ENCODE measurements at places on chromosomes 5 and 9.

GRCh38 chr5:90410178-90410762 is 714 bp upstream of the CETN3 start:
- DNase-seq = no peak

GRCh38 chr5:146529984-146530383 is 14.0 kb upstream of the GPR151 start:
- no peak for DNase-seq

- DNase-seq = no peak
Measured at GRCh38 chr9:122900791-122901190, 4.4 kb downstream of the RC3H2 start.

GRCh38 chr5:62354028-62354874 is 48.2 kb downstream of the KIF2A start:
- no peak for DNase-seq

DNA sequence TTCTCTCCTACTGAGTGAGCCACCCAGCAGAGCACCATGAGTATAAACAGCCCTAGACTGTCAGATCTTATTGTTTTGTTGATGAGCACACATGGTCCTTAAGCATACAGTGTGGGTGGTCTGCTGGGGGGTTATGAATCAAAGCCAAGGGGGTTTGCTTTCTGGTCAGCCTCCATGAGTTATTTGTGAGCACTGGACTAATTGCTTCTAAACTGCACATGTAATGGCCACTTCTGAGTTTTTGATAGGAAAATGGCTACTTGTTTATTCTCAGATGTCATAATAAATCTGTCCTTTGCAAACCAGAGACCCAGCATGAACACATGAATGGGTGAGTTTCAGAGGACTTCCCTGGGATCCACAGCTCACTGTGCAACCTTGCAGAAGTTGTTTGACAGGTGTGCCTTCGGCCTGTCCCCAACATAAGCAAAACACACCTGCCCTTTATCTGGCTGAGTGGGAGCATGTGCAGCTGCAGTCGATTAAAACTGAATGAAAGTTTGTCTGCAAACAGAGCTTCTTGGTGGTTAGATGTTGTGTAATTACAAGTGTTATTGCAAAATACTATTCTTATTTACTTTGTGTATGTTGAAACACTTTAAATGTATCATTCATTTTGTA is 35.9 kb downstream of the MAMDC2 start:
- no peak for DNase-seq

GRCh38 chr5:140109018-140109758 is 4.7 kb upstream of the PURA start:
- no peak for DNase-seq

DNA sequence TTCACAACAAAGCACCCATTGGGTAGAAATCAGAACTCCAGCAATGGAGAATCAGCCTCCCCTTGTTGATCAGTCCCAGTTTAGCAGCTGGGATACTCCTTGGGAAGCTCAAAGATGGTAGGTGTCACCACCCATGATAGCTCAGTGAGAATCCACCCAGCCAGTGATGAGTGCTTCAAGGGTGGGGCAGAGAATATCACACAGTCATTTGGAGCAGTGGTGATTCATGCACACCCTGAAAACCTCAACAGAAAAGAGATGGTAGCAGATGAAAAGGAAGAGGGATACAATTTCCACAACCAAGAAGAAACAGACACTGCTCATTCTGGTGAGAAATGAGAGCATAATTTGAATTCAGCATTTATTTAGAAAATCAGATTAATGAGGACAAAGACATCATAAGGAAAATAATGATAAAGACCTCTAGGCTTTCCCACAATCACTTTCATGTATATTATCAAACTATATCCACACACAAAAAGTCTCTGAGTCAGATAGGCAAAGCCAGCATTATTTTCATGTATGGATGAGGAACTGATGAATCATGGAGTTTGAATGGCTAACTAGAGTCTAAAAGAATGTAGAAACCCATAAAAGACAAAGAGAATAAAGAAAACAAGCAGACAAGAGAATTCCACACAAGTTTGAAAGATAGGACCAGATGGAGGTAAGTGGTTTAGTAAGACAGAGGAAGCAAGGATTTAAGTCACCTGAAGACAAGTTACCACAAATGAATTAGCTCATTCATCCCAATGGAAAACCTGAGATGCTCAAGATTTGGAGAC is 82.9 kb downstream of the FEM1C start:
- DNase-seq = no peak

- no peak for DNase-seq
Measured at GRCh38 chr5:81749561-81750307, 1.2 kb downstream of the SSBP2 start.

GRCh38 chr5:125578551-125578950 is 832.1 kb upstream of the ZNF608 start:
- no peak for DNase-seq

- no peak for DNase-seq
Measured at GRCh38 chr5:35152733-35153132, 77.6 kb downstream of the PRLR start.

- DNase-seq = no peak
Measured at GRCh38 chr9:33117306-33117705, 40.8 kb upstream of the SMU1 start.

- DNase-seq = no peak
Measured at GRCh38 chr9:84791643-84792042, 122.1 kb downstream of the NTRK2 start.

DNA sequence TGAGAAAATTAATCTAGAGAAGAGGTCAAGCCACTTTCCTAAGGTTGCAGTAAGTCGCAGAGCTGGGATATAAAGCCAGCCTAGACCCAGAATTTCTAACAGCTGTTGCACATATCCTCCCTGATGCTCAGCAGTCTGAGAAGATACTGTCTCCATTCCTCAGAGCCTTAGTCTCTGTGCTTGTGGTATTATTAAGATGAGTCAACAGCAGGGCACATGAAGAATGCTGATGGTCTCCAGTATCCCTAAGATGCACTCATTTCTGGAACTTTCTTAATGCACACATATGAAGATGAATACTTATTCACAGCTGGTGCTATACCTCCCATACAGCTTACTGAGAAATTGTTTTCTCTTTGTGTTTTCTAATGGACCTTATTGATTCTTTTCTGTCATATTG is 32.5 kb downstream of the SGCD start:
- no peak for DNase-seq

DNA sequence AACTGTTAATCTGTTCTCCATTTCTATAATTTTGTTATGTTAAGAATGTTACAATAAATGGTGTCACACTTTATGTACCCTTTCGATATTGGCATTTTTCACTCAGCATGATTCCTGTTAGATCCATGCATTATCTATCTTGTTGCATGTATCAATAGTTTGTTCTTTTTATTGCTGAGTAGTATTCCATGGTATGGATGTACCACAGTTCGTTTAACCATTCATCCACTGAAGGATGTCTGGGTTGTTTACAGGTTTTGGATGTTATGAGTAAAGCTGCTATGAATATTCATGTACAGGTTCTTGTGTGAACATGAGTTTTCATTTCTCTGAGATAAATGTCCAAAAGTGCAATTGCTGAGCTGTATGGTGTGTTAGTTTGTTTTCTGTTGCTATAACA is 26.3 kb upstream of the CCDC112 start:
- DNase-seq = no peak

DNA sequence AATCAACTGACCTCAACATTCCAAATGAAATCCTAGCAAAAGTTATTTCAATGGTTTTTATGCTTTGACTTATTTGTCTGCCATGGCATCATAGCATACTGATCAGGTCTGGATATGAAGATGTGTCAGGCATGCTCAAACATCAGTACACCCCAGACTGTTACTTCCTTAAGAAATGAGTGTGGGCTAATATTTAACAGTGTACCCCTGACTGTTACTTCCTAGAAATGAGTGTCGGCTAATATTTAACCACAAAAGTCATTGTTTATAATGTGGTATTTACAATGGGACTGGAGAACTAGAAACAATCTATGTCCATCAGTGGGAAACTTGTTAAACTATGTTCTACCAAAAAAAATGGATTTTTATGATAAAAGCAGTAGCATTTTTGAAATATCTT is 38.1 kb upstream of the HNRNPA0 start:
- no peak for DNase-seq

DNA sequence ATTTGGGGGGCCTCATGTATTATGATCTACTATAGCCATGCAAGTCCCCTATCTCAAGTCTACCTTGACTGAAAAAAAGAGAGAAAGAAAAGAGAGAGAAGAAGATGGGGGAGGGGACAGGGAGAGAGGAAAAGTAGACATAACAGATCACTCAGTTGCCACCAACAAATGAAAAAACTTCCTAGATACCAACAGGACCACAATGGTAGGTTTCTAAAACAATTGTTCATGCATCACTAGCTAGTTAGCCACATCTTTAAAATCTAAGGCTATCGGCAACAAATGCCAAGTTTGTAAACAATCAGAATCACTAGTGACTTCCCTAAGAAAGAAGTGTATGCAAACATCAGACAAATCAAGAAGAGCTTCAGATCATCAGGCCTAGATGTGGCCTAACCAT is 328.2 kb downstream of the BNC2 start:
- no peak for DNase-seq

- DNase-seq = no peak
Measured at GRCh38 chr5:11322133-11322532, 561.1 kb upstream of the DAP start.

GRCh38 chr9:124009531-124010217 is 1.9 kb upstream of the LHX2 start:
- no peak for DNase-seq

- DNase-seq = no peak
Measured at GRCh38 chr5:51347704-51348103, 35.5 kb upstream of the ISL1 start.

DNA sequence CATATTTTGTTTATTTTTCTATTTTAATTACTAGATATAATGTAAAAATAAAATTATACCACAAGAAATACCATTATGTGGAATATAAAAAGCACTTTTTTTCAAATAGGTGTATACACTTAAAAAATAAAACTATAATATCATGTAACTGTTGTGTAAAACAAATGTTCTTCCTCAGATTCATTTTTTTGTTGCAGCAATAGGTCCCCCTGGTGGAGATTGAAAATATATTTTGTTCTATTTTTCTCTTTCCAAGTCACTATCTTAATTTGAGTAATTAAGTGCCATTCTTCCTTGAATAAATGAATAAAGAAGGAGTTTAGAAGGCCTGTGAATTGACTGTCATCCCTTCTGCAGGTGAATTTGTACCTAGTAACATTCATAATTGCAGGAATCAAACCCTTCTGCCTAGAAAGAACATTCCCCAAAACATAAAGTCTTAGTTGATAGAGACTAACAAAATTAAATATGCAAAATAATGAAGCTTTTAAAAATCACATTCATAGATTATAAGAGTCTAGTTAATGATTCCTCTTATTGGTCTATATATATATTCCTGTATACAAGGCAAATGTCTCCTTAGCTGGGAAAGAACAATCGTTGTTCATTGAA is 23.4 kb downstream of the CETN3 start:
- DNase-seq = no peak

DNA sequence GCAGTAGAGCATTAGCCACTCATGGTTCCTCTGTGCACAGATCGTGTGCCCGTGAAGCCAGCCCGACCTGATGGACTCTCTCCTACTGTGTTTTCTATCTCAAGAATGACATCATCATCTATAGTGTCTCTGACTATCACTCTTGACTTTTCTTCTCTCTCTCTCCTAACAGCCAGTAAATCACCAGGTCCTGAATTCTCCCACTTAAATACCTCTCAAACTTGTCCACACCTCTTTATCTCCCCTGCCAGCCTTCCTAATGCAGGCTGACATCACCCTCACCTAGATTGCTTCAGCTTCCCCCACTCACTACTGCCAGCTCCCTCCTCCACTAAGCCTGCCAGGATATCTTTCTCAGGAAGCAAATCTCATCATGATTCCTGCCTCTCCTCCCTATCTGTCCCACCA is 90.6 kb upstream of the MIER3 start:
- no peak for DNase-seq

GRCh38 chr5:117183326-117183725 is 608.7 kb upstream of the SEMA6A start:
- DNase-seq = no peak

DNA sequence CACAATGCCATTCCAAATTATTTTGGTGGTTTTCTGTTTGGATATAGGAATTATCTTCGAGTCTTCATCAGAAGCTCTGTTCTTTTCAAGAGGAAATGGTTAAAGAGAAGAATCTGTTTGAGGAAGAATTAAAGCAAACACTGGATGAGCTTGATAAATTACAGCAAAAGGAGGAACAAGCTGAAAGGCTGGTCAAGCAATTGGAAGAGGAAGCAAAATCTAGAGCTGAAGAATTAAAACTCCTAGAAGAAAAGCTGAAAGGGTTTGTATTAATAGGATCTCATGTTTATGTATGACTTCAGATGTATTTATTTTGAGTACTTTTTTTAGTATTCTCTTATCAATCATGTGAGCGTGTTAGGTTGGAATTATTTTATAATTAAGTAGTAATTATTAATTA is 15.0 kb downstream of the HMMR start:
- DNase-seq = no peak

GRCh38 chr9:71647094-71647591 is 121.2 kb downstream of the CEMIP2 start:
- DNase-seq = no peak

Measured in stimulated activated CD4-positive, alpha-beta T cell treated with anti-CD3 and anti-CD28 coated beads, TNF-alpha, amount 100 ng/mL, for 1 hour (primary cell).